Heart left ventricle (tissue), 16 donors: ENCODE measurements at places on chromosomes 3 and 15. TPM values are rescaled to one million over a fixed set of nuclear protein-coding genes. Genes with fewer than 3 reads are reported as not detected.

DNA sequence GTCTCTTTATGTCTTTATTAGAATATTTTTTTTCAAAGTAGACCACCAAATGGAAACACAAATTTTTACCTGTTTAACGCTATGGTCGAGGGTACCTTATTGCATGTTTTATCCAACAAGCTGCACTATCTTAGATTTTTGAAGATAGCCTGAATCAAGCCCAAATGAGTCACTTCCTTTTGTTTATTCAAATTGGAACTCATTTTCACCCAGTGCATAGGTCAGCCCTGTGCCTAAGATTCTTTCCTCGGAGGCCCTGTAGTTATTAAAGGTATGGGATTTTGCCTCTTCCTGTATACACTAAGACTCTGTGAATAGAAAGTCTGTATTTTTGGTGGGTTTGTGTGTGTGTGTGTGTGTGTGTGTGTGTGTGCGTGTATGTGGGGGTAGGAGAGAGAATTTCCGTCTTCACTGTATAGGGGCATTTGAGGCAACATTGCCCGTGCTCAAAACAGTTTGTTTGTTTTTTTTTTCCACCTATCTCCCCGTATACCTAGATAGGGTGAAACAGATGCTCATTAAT is 358.0 kb upstream of the CADM2 start:
- H3K36me3 ChIP-seq = no peaks in the 10 kb centered on the region
- H3K27ac ChIP-seq = no peak overlapping the region

DNA sequence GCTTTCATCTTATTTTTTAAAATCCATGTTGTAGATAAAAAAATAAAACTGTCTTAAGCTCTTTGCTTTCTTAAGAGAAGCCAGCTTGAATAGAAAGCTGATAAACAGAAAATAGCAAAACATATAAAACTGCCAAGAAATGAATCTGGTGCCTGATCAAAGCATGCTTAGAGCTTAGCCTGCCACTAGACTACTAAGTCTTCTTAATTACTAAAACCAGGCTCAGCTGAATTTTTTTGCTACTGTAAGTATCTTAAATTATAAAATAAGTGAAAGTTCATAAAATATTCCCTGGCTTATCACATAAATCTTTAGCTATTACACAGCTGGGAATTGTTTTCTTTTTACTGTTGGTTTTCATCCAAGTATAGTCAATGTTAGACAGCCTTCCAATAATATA is 803.9 kb downstream of the DIPK2A start:
- H3K27ac ChIP-seq = no peak overlapping the region
- no peak for DNase-seq
- no peaks in the 10 kb centered on the region for H3K36me3 ChIP-seq
- no peaks in the 10 kb centered on the region for H3K27me3 ChIP-seq
- no peaks in the 10 kb centered on the region for H3K4me1 ChIP-seq
- H3K4me3 ChIP-seq = no peak overlapping the region

DNA sequence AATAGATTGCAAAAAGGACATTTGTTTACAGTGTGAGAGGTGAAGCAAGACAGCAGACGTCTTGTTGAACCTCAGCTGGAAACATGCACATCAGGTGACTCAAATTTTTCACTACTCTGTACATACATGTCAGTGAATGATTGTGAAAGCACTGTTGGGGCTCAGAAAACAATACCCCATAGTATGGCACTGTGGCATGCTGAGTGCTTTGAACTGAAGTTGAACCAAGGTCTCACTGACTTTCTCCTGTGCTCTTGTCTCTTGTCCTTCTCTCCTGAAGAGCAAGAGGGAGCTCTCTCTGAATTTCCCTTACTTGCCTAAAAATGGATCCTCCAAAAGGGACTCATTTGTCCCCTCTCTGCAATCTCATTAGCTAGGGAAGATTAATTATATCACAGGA is 24.5 kb upstream of the NEDD4 start:
- no peaks in the 10 kb centered on the region for H3K4me1 ChIP-seq
- no peak overlapping the region for H3K27ac ChIP-seq
- H3K27me3 ChIP-seq = no peaks in the 10 kb centered on the region
- no peaks in the 10 kb centered on the region for H3K36me3 ChIP-seq
- H3K4me3 ChIP-seq = no peak overlapping the region

- no peak overlapping the region for H3K27ac ChIP-seq
- H3K4me3 ChIP-seq = no peak overlapping the region
- no peak for DNase-seq
- H3K36me3 ChIP-seq = no peaks in the 10 kb centered on the region
- H3K27me3 ChIP-seq = no peaks in the 10 kb centered on the region
These were observed 73.6 kb downstream of the GMPS start for GRCh38 chr3:155944081-155944480.

DNA sequence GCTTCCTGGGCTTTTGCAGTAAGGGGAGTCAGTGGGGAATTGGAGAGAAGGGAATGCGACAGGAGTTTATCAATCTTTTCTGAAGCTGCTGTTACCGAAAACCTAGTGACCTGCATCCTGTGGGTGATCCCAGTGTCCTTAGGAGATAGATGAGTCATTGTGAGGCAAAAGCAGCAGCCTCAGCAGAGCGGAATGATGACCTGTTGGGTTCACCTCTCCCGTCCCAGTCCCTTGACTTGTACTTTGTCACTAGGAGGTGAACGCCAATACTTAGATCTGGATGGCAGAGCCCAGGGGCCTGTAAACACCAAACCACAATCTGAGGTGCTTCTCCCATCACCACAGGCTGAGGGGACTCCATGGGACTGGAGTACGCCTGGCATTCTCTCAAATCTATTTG is 17.9 kb downstream of the CDAN1 start:
- H3K4me1 ChIP-seq = no peaks in the 10 kb centered on the region
- H3K27me3 ChIP-seq = no peaks in the 10 kb centered on the region
- H3K27ac ChIP-seq = no peak overlapping the region
- no peak for DNase-seq

GRCh38 chr15:60795471-60795870 is 316.5 kb upstream of the ICE2 start:
- no peaks in the 10 kb centered on the region for H3K36me3 ChIP-seq
- DNase-seq = no peak
- H3K27ac ChIP-seq = no peak overlapping the region
- H3K4me3 ChIP-seq = no peak overlapping the region

DNA sequence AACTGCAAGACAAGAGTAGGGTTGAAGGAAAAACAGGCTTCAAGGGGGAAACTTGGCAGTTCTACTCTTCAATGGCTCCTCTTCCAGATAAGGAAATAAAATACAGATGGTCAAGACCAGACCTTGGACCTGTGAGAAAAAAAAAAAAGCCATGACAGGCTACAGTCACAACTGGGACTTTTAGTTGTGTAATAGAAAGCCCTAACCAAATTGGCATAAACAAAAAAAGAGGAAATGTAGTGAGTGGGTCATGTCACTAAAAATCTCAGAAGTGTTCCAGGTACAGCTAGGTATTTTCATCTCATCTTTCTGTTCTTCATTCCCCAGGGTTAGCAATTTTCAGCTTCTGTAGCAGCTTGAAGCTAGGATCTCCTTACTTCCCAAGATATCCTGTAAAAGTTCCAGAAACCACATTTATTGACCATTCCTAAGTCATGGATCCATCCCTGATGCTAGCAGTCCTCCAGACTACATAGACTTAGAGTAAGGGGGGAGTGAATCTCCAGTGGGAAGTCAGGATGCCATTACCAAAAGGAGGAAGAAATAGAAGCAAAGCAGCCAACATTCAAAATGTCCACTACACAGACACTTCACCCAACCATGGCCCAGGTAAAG is 61.0 kb upstream of the CSTA start:
- DNase-seq = no peak
- H3K27me3 ChIP-seq = peaks cover 4% of the 10 kb centered on the region
- no peaks in the 10 kb centered on the region for H3K4me1 ChIP-seq
- no peaks in the 10 kb centered on the region for H3K36me3 ChIP-seq
- no peak overlapping the region for H3K27ac ChIP-seq

- no peaks in the 10 kb centered on the region for H3K27me3 ChIP-seq
- H3K27ac ChIP-seq = no peak overlapping the region
- no peaks in the 10 kb centered on the region for H3K36me3 ChIP-seq
- no peak for DNase-seq
These were observed 99.8 kb downstream of the NSUN3 start for GRCh38 chr3:94162700-94163099.

DNA sequence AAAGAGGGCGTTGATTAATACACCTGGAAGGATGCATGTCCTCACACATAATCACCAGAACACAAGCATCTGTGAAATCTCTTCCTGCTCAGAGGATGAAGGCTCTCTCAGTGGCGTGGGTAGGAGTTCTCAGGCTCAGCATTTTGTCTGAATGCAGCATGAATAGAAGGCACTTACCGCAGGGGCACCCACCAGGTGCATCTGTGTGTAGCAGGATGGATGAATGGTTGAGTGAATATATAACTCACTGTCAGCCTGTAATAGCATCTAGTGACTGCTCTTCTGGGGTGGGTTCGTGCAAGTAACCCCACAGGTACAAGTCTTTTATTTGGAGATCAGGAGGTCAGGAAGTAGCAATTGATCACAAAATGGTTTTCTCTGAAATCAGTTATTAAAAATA is 143.0 kb downstream of the SQOR start:
- no peaks in the 10 kb centered on the region for H3K27me3 ChIP-seq
- H3K27ac ChIP-seq = no peak overlapping the region
- no peaks in the 10 kb centered on the region for H3K36me3 ChIP-seq
- DNase-seq = no peak

GRCh38 chr15:74763416-74763815 is 14.8 kb downstream of the CYP1A2 start:
- no peak overlapping the region for H3K4me3 ChIP-seq
- peaks cover 8% of the 10 kb centered on the region for H3K4me1 ChIP-seq
- H3K36me3 ChIP-seq = no peaks in the 10 kb centered on the region
- no peak overlapping the region for H3K27ac ChIP-seq
- H3K27me3 ChIP-seq = no peaks in the 10 kb centered on the region
- DNase-seq = no peak

- DNase-seq = peak; percentile 76
- peaks cover 36% of the 10 kb centered on the region for H3K4me1 ChIP-seq
- no peaks in the 10 kb centered on the region for H3K36me3 ChIP-seq
These were observed 227.8 kb upstream of the CTNNB1 start for GRCh38 chr3:40971191-40972168.

GRCh38 chr15:43749690-43750345 is 3.6 kb downstream of the PDIA3 start:
- no peaks in the 10 kb centered on the region for H3K27me3 ChIP-seq
- DNase-seq = no peak
- H3K36me3 ChIP-seq = peaks cover 6% of the 10 kb centered on the region

- no peak for DNase-seq
- H3K4me1 ChIP-seq = no peaks in the 10 kb centered on the region
- H3K36me3 ChIP-seq = no peaks in the 10 kb centered on the region
These were observed 42.1 kb downstream of the CCDC33 start for GRCh38 chr15:74278207-74278606.

DNA sequence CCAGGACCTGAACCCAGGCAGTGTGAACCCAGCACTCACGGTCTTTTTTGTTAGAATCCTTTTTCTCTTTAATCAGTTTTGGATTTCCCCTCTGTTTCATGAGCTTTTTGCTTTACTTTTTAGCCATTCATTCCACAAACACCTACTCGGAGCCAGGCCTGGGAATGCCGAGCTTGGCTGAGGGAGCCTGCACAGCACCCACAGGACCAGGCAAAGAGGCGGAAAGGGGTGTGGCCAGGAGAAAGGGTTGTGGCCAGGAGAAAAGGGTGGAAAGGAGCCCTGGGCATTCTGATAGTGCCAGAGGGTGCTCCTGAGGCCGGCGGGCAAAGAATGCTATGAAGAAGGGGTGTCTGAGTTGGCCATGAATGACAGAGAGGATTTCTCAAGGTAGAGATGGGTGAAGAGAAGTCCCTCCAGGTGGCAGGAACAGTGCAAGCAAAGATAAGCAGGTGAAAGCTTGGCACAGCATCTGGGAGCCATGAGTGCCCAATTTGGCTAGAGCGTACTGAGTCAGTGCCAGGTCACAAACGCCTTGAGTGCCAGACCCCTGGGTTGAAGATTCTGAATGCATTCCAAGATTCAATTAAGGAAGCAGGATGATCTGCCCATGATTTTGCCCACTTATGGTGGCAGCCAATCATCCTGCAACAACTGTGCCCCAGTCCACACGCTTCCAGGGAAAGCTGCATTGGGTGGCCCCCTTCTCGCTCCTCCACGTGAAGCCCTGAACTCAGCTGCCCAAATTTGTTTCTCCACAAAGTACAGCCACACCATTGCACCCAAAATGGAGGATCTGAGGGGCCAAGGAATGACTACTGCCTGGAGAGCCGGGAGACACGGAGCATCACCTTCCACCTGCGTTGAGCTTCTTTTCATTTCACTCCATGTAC is 157.2 kb downstream of the XXYLT1 start:
- no peak overlapping the region for H3K27ac ChIP-seq
- H3K4me1 ChIP-seq = peaks cover 19% of the 10 kb centered on the region
- no peaks in the 10 kb centered on the region for H3K27me3 ChIP-seq

GRCh38 chr15:85503151-85503799 is 122.9 kb downstream of the AKAP13 start:
- peaks cover 68% of the 10 kb centered on the region for H3K4me1 ChIP-seq
- no peaks in the 10 kb centered on the region for H3K36me3 ChIP-seq
- no peak for DNase-seq

DNA sequence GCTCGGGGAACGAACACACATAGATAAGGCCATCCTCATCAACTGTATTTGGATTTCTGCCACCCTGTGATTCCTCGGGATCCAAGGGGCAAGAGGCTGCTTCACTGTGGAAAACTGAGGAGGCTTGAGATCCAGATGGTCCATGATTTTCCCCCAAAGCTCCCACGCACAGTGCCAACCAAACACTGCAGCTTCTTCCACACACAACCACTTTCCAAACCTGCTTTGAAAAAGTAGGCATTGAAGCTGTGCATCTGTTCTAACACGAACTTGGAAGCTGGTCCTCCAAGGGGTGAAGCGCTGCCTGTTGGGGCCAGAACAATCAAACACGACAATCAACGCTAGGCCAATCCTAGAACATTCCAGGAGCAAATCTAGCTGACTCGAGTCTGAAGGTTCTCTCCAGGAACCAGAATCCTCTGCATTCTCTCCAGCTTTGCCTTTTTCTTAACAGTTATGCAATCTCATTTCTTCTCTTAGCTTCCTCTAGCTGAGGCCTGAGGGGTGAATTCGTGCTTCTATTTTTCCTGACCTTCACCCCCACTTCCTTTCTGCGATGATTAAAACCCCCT is 104.4 kb downstream of the LRRK1 start:
- peak overlapping the region; percentile 60 for H3K27ac ChIP-seq
- no peaks in the 10 kb centered on the region for H3K36me3 ChIP-seq
- DNase-seq = no peak
- no peaks in the 10 kb centered on the region for H3K27me3 ChIP-seq
- H3K4me3 ChIP-seq = no peak overlapping the region

DNA sequence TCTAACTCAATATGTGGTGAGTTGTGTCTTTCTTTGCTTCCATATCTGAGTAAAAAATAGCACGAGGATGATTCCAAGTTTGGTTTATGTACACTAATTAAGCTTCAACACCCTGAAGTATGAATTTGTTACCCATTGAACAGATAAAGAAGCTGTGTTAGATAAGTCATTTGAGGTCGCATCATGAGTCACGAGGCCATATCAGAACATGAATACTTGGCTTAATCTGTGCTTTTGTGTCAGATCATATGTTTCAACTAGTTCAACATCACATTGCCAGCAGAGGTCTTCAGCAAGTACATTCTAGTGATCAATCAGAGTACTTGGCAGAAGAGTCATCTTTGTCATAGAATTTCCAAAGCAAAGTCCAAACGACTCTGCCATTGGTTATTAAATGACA is 26.3 kb upstream of the MITF start:
- no peaks in the 10 kb centered on the region for H3K4me1 ChIP-seq
- no peak overlapping the region for H3K4me3 ChIP-seq
- no peak overlapping the region for H3K27ac ChIP-seq

GRCh38 chr3:14730703-14731382 is 55.9 kb downstream of the C3orf20 start:
- H3K36me3 ChIP-seq = no peaks in the 10 kb centered on the region

Gene LTF
- 3.4 TPM for total RNA-seq

Gene KLHL40
- total RNA-seq = 5.6 TPM

Gene TEX55
- total RNA-seq = not detected

Gene HRG
- not detected for total RNA-seq

Gene KLHL18
- 39.5 TPM for total RNA-seq

Gene SQOR
- total RNA-seq = 21.0 TPM

Gene GABRG3
- total RNA-seq = not detected

Gene MITF
- 68.4 TPM for total RNA-seq

Gene CIB2
- total RNA-seq = 3.3 TPM
